Endothelial cell of coronary artery (primary cell): ENCODE measurements at places on chromosomes 16 and 17. TPM values are rescaled to one million over a fixed set of nuclear protein-coding genes. Genes with fewer than 3 reads are reported as not detected.

TMEM100 gene
- total RNA-seq, result under 0.01 and 0.19 TPM in 2 replicates

RCVRN gene
- total RNA-seq, result not detected in 2 replicates

LHX1 gene
- not detected in 2 replicates for total RNA-seq

CD300H gene
- total RNA-seq, result not detected in 2 replicates

SOST gene
- total RNA-seq, result not detected in 2 replicates

SEPTIN12 gene
- not detected in 2 replicates for total RNA-seq

MMD gene
- total RNA-seq, result 8.4 and 8.5 TPM in 2 replicates

BCO1 gene
- 0.09 TPM in 1 of 2 replicates, not detected in the other for total RNA-seq

CRYBA1 gene
- total RNA-seq, result not detected in 2 replicates

FA2H gene
- not detected in 2 replicates for total RNA-seq

STAT5A gene
- total RNA-seq, result 14.8 and 25.9 TPM in 2 replicates

GALR2 gene
- not detected in 2 replicates for total RNA-seq

SLFN13 gene
- total RNA-seq, result 1.8 and 2.6 TPM in 2 replicates

TBC1D3 gene
- total RNA-seq, result not detected in 2 replicates

ZP2 gene
- total RNA-seq, result not detected in 2 replicates

POLR3K gene
- total RNA-seq, result 7.0 and 10.3 TPM in 2 replicates

UTP4 gene
- total RNA-seq, result 16.7 and 18.7 TPM in 2 replicates

PGAP3 gene
- 3.0 and 3.8 TPM in 2 replicates for total RNA-seq
